ENCODE measurements at places on chromosomes 16 and 17.

- no peak for DNase-seq
Observed at GRCh38 chr17:73341350-73342049, 29.7 kb upstream of the CDC42EP4 start.

DNA sequence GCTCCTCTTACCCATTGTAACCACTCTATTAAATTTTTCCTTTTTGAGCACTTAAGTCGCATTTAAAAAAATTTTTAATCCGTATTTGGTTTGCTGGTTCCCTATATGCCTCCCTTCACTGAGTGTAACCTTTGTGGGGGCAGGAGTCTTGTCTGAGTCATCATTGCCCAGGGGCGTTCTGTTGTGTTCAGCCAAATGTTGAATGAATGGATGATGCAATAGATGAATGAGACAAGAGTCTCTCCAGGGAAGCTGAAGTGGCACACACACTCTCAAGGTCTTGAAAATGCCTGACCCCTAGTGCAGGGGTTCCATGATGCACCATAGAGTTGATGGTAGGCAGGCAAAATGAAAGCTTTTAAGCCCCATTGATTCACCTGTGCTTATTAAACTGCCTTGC, 123.0 kb upstream of the RBFOX1 start:
- DNase-seq: no peak

DNA sequence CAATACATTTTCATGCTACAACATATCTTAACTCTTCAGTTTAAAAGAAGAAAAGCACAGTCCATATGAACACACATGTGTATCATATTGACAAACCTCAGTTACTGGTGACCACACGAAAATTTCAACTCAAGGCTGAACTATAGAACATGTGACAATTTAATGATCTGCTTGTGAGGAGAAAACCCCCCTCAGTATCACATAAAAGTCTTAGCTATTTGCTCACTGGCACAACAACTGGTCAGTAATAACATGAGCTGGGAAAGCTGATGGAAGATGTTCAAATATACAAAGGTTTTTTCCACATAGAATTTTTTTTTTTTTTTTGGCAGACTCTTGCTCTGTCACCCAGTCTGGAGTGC, 19.5 kb downstream of the ZNF652 start:
- DNase-seq: no peak

DNA sequence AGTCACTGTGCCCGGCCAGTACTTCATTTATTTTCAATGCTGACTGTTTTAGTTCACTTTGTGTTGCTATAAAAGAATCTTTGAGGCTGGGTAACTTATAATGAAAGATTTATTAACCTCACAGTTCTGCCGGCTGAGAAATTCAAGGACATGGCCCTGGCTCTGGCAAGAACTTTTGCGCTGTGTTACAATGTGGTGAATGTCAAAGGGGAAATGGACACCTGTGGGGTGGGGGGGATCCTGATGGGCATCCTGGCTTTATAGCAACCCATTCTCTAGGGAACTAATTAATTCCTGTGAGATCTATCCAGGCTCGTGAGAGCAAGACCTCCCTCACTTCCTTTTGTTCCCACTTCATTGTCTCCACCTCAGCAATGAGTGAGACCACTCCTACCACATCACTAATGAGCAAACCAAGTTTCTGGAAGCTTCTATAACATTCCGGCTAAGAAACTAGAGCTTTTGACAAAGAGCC, 17.1 kb upstream of the CDH3 start:
- no peak for DNase-seq

- no peak for DNase-seq
Observed at GRCh38 chr17:52827526-52827925, 669.0 kb upstream of the CA10 start.

DNA sequence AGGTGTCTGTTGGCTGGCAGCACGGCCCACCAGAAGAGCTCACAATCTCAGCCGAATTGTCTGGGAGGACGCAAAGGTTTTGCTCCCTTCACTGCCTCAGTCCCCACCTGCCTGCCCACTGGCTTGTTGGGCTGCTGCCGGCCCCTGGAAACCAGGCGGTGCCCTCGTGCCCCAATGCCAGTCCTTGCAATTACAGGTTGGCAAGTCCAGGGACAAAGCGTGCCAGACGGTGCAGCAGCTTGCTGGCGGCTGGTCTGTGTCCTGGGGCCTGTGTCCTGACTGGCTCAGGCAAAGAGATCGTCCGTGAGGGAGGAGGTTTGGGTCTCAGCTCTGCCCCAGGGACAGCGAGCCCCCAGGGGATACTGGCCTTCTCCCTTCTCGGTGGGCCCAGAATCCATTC, 24.6 kb upstream of the SPNS2 start:
- no peak for DNase-seq

GRCh38 chr17:7478276-7479212, 887 bp downstream of the ZBTB4 start:
- no peak for DNase-seq

- no peak for DNase-seq
Observed at GRCh38 chr16:75309156-75309555, 57.7 kb upstream of the BCAR1 start.

DNA sequence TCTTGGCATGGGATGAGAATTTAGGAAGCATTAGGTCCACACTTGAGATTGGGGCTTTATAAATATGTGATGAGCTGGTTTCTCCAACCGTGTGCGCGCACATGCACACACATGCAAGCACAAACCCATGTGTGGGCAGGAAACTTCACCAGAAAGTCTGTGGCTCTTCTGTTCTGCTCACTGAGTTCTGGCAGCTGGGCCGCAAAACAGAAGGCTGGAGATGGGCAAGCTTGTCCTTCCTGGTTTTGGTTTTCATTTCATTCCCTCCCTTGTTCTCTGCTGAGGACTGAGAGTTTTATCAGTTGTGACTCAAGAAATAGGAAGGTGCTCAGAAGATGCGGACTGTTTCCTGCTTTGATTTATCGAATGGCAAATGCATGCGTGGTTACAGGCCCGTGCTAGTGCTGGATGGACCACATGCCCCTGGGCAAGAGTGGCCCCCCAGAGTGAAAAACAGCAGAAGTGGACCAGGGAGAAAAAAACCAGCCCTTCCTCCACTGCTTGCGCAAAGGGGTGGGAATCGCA, 14.1 kb downstream of the MAP3K14 start:
- no peak for DNase-seq

DNA sequence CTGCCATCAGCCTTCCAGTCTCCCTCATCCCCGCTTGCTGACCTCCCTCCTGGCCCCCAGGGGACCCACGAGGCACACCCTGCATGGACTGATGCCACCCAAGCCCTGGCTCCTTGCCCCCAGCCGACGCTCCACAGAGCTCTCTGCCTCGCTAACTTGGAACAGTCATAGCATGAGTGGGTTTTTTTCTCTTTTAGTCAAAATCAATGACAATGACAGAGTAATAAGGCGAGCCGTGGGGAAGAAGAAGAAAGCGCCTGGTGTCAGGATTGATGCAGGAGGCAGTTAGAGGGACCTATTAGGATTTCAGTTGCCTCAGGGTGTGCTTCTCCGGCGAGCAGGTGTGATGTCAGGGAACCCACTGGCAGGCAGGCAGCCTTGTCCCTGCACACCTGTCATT, 176.3 kb upstream of the TNRC6C start:
- no peak for DNase-seq

GRCh38 chr16:17359788-17360390, 110.9 kb downstream of the XYLT1 start:
- no peak for DNase-seq

- DNase-seq: no peak
Observed at GRCh38 chr17:76584427-76585032, 1.1 kb downstream of the ST6GALNAC2 start.

DNA sequence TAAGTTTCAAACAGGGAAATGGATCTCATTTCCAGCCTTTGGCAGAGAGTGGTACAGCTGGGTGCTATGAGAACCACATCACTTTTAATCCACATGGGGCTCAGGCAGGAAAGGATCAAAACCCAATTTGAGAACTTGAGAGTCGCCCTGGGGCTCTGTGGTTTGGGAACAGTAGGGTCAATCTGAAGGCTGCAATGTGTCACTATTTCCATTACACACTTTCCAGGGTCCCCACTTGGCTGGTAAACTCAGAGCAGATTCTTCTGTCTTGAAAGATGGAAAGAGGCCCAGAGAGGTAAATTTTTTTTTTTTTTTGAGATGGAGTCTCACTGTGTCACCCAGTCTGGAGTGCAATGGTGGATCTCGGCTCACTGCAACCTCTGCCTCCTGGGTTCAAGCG, 6.7 kb upstream of the HIGD1B start:
- DNase-seq: no peak

DNA sequence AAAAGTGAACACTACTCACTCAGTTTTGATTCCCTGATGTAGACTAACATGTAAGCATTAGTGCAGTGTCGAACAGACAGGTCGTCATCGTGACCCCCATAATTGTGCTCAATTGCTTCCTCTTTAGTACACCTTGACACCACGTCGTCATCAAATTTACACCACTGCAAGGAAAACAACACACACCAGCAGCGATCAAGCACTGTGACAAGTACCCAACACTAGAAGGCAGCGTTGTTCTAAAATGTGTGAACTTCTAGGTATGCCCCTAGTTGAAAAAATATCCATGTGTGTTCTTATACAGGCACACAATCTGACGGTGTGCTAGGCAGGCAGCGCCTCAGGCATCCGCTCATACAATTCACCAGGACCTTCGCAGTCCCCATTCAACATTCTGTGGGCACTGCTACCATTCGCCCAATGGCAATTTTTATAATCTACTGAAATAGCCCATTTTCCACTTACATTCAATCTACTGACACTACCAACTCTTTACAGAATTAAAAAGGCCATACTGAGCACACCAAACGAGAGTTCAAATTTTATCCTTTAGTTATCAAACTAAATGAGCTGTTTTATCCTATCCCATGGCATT, 23.1 kb downstream of the LITAFD start:
- no peak for DNase-seq

- no peak for DNase-seq
Observed at GRCh38 chr16:102060-102855, 24.2 kb downstream of the MPG start.

- DNase-seq: no peak
Observed at GRCh38 chr17:32497431-32498205, 10.8 kb downstream of the CDK5R1 start.

DNA sequence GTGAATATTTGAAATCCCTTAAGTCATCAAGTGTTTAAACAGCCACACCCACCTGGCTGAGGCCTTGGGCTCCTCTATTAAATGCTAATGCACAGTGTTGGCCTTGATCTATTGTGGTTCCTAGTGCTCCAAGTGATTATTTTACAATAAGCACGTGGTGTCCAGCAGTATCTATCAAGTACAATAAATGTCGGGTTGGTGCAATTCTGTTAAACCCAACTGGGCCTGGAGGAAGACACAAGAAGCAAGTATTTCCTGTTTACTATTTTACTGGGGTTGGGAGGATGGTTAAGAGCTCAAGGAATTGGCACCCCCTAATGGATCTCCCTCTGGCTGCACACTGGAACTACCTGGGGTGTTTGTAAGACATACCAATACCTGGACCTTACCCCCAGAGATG, 72.1 kb upstream of the HNF1B start:
- no peak for DNase-seq

DNA sequence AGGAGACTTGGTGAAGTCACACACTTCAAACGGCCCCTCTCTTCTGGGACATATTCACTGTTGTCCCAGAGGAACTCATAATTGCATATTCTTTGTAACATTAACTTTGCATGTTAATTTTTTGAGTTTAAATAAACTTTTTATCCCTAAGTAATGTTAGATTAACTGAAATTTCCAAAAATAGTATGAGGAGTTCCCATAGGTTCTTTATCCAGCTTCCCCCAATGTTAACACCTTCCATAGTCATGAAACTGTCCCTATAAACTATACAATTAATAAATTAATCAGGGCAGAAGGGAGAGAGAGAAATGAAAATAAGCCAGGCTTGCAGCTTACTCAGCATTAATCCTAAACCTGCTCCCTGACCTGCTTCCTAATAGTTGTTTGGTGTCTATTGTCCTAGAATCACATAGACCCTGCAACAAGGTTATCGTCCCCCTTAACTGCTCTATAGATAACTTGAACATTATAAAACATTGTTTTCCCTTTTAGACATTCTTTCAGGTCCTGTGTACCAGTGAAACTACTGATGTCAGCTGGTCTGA, 589.8 kb upstream of the CDH5 start:
- no peak for DNase-seq

GRCh38 chr16:79211586-79211985, 389.0 kb downstream of the MAF start:
- no peak for DNase-seq

GRCh38 chr17:28180449-28180848, 138.0 kb downstream of the NLK start:
- DNase-seq: no peak

DNA sequence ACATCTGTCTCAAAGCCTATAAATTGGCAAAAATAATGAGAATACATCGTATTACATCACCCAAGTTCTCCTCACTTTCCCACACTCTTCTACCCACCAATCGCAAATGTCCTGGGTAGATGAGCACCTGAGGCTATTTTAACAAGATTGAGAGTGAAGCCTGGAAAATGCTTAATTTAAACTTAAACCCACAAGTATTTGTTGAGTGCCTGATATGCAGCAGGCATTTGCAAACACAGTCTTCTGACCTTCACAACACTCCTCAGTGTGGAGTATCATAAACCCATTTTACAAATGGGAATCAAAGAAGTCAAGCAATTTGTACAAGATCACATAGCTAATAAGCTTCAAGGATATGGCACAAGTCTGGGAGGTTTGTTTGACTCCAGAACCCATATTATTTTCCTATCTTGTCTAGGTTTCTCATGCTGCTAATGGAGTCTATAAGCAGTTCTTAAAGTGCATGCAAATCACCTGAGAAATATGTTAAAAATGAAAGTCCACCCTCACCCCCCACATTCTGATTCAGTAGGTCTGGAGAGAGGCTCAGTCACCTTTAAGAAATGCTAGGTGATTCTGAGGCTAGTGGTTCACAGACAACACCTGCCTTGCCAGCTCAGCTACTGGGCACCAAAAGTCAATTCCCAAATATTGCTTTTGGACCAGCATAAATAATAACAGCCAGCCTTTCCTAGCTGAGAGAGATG, 34.9 kb upstream of the CCL2 start:
- no peak for DNase-seq

DNA sequence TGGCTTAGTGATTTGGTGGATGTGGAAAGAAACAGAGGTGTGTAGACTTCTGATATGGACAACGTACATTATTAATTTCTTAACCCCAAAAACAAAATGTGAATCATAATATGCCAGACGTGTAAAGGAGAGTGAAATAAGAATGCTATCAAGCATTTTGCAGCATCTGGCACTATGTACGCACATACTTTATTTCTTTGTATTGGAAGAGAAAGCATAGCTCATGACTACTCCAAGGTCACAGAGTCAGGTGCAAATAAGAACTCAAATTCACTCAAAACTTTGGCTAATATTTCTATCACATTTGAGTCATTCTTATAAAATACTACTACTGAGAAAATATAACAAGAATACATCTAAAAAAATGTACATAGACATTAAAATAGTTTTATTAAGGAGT, 74.8 kb downstream of the TTC19 start:
- DNase-seq: no peak

DNA sequence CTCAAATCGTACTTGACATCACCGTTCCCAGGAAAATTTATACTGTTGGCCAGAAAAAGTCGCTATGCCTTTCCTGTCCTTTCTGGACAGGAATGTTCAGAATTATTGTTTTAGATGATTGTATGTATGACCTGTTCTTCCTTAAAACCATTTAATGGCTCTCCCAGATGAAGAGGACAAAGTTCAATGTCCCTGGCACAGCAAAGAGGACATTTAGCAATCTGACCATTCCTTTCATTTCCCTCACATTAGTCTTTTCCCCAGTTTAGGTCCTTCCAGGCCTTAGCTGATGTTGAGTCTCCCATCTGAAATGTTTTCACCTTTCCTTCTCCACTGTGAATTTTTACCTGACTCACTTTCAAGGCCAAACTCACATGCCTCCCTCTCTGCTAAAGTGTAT, 938.9 kb downstream of the CDH11 start:
- DNase-seq: no peak

- no peak for DNase-seq
Observed at GRCh38 chr17:61340431-61341209, 59.0 kb upstream of the TBX2 start.
